ENCODE measurements at places on chromosomes 13 and 19. TPM values are rescaled to one million over a fixed set of nuclear protein-coding genes. Genes with fewer than 3 reads are reported as not detected.

The KCNN1 gene
- total RNA-seq, result not detected

The C19orf44 gene
- total RNA-seq, result 3.2 TPM

The CNMD gene
- total RNA-seq, result not detected

GRCh38 chr13:99161512-99161911 is 39.1 kb upstream of the UBAC2 start:
- DNase-seq, result no peak
